ENCODE measurements at places on chromosomes 12 and 14. TPM values are rescaled to one million over a fixed set of nuclear protein-coding genes. Genes with fewer than 3 reads are reported as not detected.

DNA sequence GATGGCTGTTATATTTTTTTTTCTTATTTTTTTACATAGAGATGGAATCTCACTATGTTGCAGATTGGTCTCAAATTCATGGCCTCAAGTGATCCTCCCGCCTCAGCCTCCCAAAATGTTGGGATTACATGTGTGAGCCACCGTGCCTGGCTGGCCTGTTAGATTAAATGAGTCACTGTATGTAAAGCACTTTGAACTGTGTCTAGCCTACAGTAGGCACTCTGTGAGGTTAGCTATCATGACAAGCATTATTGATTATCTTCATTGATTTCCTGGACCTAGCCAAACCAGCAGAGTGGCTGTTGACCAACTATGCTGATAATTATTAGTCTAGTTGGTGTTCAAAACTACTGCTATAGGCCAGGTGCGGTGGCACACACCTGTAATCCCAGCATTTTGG lies 42.6 kb downstream of the ARF6 start:
- peaks cover 1% of the 10 kb centered on the region for H3K36me3 ChIP-seq
- peaks cover 22% of the 10 kb centered on the region for H3K4me1 ChIP-seq
- DNase-seq, result no peak
- H3K27ac ChIP-seq, result no peak overlapping the region
- H3K27me3 ChIP-seq, result no peaks in the 10 kb centered on the region

ANKRD52 gene
- total RNA-seq, result 113 TPM

DNA sequence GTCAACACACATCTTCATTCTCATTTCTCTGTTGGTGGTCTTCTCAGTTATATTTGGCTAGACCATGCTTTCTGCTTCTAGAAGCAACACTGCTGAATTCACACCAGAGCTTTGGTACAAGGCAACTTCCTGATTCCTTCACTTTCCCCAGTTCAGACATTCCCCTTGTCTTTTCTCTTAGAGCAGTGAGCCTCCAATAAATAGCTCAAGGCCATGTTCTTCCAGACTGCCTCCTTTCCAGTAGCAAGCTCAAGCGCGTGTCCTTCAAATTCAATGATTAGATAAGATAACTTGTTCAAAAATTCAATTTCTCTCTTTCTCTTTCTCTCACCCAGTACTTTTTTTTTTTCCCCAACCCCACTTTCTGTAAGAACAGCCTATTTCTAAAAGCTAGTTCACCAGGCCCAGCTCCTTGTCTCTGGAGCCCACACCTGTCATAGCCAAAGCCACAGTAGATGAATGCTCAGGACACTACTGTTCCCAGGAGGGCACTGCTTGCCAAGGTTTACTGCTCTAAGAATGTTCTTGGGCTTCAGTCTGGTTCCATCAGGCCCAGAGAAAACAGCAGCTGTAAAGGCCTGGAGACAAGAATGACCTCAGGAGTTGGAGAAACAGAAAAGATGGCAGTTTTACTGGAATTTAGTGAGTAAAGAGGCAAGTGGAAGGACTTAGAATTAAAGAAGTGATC lies 17.7 kb downstream of the TBK1 start:
- H3K27me3 ChIP-seq, result no peaks in the 10 kb centered on the region
- no peak for DNase-seq
- peak overlapping the region; percentile 72 for H3K27ac ChIP-seq
- no peak overlapping the region for H3K4me3 ChIP-seq

IKBIP gene
- 66.8 TPM for total RNA-seq

RNU4-1 gene
- 1,738 TPM for total RNA-seq

GRCh38 chr12:105741786-105742566 lies 396.8 kb downstream of the NUAK1 start:
- H3K4me1 ChIP-seq, result peaks cover 30% of the 10 kb centered on the region
- no peak for DNase-seq
- H3K4me3 ChIP-seq, result peak overlapping the region; percentile 26
- H3K36me3 ChIP-seq, result no peaks in the 10 kb centered on the region
- no peaks in the 10 kb centered on the region for H3K27me3 ChIP-seq
- no peak overlapping the region for H3K27ac ChIP-seq

GRCh38 chr12:32906399-32907165 lies 10.0 kb upstream of the PKP2 start:
- peaks cover 9% of the 10 kb centered on the region for H3K4me1 ChIP-seq
- H3K4me3 ChIP-seq, result no peak overlapping the region
- DNase-seq, result no peak
- no peak overlapping the region for H3K27ac ChIP-seq
- peaks cover 7% of the 10 kb centered on the region for H3K27me3 ChIP-seq

DNA sequence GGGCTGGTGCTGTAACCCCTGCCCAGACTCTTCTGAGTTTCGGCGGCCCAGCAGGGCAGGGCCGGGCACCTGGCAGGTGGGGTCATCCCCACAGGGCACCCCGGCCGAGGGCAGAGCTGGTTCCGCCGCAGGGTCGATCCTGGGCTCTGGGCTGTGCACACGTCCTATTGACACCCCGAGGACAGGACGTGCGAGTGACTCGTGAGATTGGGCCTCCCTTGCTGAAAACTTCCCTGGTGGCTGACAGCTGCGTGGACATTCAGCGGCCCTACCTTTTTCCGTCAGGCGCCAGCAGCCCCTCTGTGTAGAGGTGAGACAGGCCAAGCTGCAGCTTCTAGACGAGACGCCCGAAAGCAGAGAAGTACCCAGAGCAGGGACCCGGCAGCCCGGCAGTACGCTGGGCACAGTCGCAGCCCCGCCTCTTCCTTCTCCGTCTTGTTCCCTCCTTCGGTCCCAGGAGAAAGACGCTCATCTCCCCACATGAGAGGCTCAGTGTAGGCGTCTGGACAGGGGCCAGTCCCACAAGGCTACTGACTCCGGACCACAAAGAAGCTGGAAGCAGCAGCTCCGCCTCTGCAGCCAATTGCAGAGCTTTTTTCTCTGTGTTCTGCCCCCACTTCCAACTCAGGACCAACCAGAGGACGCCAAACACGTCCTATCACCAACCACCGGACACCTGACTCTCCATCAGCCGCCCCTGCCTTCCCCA lies at the start of gene LRCOL1:
LRCOL1 (minus strand) TSS at position 532 of the 709 bp plus-strand sequence. CDS start 4,331 bp downstream, outside the sequence.
- peaks cover 12% of the 10 kb centered on the region for H3K4me1 ChIP-seq
- H3K27ac ChIP-seq, result peak within 1 kb of the TSS; percentile 4
- no peak for DNase-seq
- H3K36me3 ChIP-seq, result no peaks in the 10 kb centered on the region
- H3K4me3 ChIP-seq, result peak within 1 kb of the TSS; percentile 57
- H3K27me3 ChIP-seq, result peaks cover 41% of the 10 kb centered on the region

- H3K4me3 ChIP-seq, result no peak overlapping the region
- H3K27me3 ChIP-seq, result no peaks in the 10 kb centered on the region
- H3K27ac ChIP-seq, result peak overlapping the region; percentile 87
- H3K4me1 ChIP-seq, result peaks cover 66% of the 10 kb centered on the region
- DNase-seq, result no peak
Observed at GRCh38 chr14:68246786-68247105, 427.2 kb downstream of the RAD51B start.

DNA sequence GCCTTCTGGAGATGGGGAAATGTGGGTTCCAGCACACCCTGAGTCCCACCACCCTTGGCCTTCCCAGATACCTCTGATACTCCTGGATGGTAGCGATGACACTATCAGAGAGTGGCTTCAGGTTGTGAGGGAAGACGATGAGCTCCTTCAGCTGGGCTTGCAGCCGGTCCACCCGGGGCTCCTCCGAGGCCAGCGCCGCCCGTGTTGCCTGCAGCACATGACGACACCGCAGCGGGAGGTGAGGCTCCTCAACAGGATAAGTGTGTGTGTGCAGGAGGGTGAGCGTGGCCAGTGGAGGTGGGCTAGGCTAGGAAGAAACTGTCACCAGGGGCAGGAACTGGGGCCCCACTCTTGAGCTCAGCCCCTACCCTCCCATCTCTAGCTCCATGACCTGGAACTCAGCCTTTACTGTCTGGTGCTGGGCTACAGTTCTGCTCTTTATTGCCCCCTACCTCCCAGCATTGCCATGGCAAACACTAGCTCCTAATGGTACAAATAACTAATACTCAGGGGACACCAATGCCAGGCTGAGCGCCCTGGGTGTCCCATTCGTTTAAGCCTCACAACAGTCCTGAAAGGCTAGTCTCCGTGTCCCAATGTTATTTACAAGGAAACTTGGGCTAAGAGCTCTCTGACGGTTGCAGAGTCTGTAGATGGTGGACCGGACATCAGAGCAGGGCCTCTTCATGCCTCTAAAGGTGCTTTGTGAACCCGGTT lies 64.1 kb downstream of the SYNE3 start:
- no peak overlapping the region for H3K4me3 ChIP-seq
- H3K27ac ChIP-seq, result no peak overlapping the region
- H3K27me3 ChIP-seq, result no peaks in the 10 kb centered on the region
- H3K4me1 ChIP-seq, result no peaks in the 10 kb centered on the region

HRK gene
- 0.31 TPM for total RNA-seq

- H3K27ac ChIP-seq, result no peak overlapping the region
- no peak for DNase-seq
- peaks cover 20% of the 10 kb centered on the region for H3K4me1 ChIP-seq
- no peak overlapping the region for H3K4me3 ChIP-seq
- peaks cover 17% of the 10 kb centered on the region for H3K36me3 ChIP-seq
Observed at GRCh38 chr12:12986775-12987331, 13.2 kb downstream of the HEBP1 start.

- DNase-seq, result no peak
- peaks cover 10% of the 10 kb centered on the region for H3K27me3 ChIP-seq
- no peak overlapping the region for H3K4me3 ChIP-seq
- peaks cover 11% of the 10 kb centered on the region for H3K4me1 ChIP-seq
Observed at GRCh38 chr14:76720382-76720813, 40.9 kb upstream of the VASH1 start.

GRCh38 chr14:68774771-68775613 lies 17.9 kb downstream of the ZFP36L1 start:
- DNase-seq, result no peak
- H3K4me3 ChIP-seq, result no peak overlapping the region
- H3K36me3 ChIP-seq, result peaks cover 1% of the 10 kb centered on the region
- peaks cover 33% of the 10 kb centered on the region for H3K4me1 ChIP-seq

- H3K27me3 ChIP-seq, result no peaks in the 10 kb centered on the region
- no peak for DNase-seq
- H3K36me3 ChIP-seq, result no peaks in the 10 kb centered on the region
- H3K27ac ChIP-seq, result no peak overlapping the region
- no peak overlapping the region for H3K4me3 ChIP-seq
Observed at GRCh38 chr14:67957946-67958345, 138.4 kb downstream of the RAD51B start.

TAS2R10 gene
- 1.1 TPM for total RNA-seq

DNA sequence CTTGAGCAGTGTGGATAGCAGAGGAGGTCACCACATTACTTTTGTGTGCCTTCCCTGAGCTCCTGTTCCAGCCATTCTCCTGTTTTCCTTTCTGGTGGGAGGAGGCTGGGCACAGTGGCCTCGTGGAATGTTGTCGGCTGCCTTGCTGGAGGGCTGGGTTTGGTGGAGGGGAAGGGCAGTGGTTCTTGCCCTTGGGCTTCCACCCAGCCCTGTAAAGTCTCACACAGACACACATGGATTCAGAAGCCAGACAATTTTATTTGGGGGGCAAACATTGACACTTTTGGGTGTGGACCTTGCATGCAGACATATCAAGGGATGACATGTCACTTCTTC lies 866 bp downstream of the NPFF start:
- no peak for DNase-seq
- no peaks in the 10 kb centered on the region for H3K27me3 ChIP-seq
- peaks cover 3% of the 10 kb centered on the region for H3K36me3 ChIP-seq

DNA sequence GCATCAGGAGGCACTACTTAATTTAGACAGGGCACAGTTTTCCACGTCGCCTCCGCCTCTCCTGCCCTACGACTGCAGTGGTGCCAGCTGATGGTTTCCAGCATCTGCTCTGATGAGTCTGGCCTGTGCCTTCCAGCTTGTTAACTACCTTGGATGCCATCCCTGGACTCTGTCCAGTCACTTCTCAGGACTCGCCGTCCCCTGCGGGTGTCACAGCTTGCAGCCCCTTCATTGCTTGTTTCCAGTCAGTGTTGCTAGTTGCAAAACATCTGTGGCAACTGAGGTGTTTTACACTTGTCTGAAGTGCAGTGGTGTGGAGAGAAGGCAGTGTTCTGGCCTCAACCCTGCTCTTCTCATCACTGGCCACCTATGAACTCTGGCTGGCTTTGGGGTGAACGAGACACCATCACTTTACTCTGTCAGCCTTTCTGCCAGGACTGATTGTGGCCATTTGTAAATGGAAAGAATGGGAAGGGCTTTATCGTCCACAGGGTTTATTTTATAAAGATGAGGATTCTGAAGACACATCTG lies 8.3 kb downstream of the ADGRD1 start:
- no peak overlapping the region for H3K27ac ChIP-seq
- H3K27me3 ChIP-seq, result peaks cover 14% of the 10 kb centered on the region
- no peak for DNase-seq
- H3K4me1 ChIP-seq, result peaks cover 6% of the 10 kb centered on the region
- H3K4me3 ChIP-seq, result no peak overlapping the region
- no peaks in the 10 kb centered on the region for H3K36me3 ChIP-seq

GRCh38 chr12:132633398-132633797 lies 14.8 kb downstream of the P2RX2 start:
- H3K4me3 ChIP-seq, result no peak overlapping the region
- DNase-seq, result no peak
- H3K27me3 ChIP-seq, result no peaks in the 10 kb centered on the region
- no peaks in the 10 kb centered on the region for H3K4me1 ChIP-seq
- no peak overlapping the region for H3K27ac ChIP-seq
- H3K36me3 ChIP-seq, result peaks cover 59% of the 10 kb centered on the region

- DNase-seq, result no peak
- no peaks in the 10 kb centered on the region for H3K36me3 ChIP-seq
- H3K4me1 ChIP-seq, result peaks cover 23% of the 10 kb centered on the region
Observed at GRCh38 chr14:61678975-61679374, 16.3 kb upstream of the HIF1A start.

DNA sequence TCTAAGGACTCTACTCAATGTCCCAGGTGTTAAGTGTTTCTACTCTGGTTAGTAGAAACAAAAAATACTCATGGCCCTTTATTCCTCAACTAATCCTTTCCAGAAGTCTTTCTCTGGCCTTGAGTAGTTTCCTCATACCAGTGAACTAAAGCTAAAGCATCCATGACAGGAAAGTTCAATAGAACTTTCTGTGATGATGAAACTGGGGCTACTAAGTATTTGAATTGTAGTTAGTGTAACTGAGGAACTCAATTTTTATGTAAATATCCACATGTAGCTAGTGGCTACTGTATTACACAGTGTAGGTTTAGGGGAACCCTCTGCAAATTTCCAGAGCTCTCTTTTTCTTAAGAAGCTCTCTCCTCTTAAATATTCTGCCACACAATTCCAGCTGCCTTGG lies 63.7 kb downstream of the R3HDM2 start:
- peaks cover 11% of the 10 kb centered on the region for H3K36me3 ChIP-seq
- H3K27me3 ChIP-seq, result no peaks in the 10 kb centered on the region
- H3K4me3 ChIP-seq, result no peak overlapping the region
- peaks cover 17% of the 10 kb centered on the region for H3K4me1 ChIP-seq
- DNase-seq, result no peak

GRCh38 chr14:36976571-36977023 lies 195.8 kb downstream of the SLC25A21 start:
- no peak overlapping the region for H3K4me3 ChIP-seq
- no peak overlapping the region for H3K27ac ChIP-seq
- H3K36me3 ChIP-seq, result no peaks in the 10 kb centered on the region
- no peaks in the 10 kb centered on the region for H3K27me3 ChIP-seq
- H3K4me1 ChIP-seq, result peaks cover 23% of the 10 kb centered on the region
- no peak for DNase-seq

AQP6 gene
- not detected for total RNA-seq

- no peaks in the 10 kb centered on the region for H3K36me3 ChIP-seq
- H3K27me3 ChIP-seq, result peaks cover 11% of the 10 kb centered on the region
- DNase-seq, result no peak
- H3K4me1 ChIP-seq, result no peaks in the 10 kb centered on the region
- H3K27ac ChIP-seq, result no peak overlapping the region
- H3K4me3 ChIP-seq, result no peak overlapping the region
Observed at GRCh38 chr14:95667249-95667693, 19.0 kb upstream of the TCL1B start.

SDR9C7 gene
- total RNA-seq, result not detected
